Stimulated activated CD4-positive, alpha-beta T cell treated with anti-CD3 and anti-CD28 coated beads, Interleukin-1b, Interleukin-23, amount 100 ng/mL, for 48 hours (primary cell): ENCODE measurements at places on chromosomes 1 and 21.

GRCh38 chr1:246159279-246160227 is 347.5 kb downstream of the SMYD3 start:
- DNase-seq, result no peak

DNA sequence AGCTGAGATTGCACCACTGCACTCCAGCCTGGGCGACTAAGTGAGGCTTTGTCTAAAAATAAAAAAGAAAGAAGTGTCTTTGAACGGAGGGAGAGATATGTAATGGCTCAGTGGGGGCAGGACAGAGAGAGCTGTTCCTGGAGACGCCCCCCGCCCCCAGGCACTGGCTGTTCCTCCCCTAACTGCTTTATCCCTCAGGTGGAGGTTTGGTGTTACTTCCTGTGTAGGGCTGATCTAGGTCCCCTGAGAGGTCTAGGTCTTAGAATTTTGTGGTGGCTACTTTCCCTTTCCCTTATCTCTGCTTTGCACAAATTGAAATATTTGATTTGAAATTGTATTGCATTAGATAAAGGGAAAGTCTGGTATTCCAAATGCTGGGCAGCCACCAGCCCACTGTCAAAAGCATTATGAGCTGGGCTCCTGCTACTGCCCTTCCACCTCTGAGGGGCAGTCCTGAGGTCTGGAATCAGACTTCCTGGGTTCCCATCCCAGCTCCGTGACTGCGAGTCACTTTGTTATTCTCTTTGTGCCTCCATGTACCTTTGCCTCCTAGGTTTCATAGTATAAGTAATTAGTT is 134.8 kb upstream of the KIF26B start:
- DNase-seq, result no peak

DNA sequence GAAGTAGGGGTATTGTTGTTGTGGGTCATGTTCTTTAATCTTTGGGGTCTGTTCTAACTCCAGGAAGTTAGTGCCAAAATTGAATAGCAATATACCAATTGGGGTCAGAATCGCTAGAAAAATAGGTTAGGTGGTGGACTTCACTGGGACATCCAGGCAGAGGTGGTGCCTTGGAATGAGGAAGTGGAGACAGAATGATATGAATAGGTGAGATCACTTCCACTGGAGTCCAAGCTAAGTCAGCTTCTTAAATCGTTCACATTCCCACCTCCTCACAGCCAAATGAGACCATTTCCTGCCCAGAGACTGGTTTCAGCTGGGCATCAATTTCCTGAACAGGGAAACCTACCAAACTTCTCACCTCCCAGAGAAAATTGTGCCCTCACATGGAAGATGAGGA is 137.8 kb upstream of the RAB4A start:
- no peak for DNase-seq

GRCh38 chr1:168112673-168113305 is 23.9 kb downstream of the GPR161 start:
- peak; percentile 66 for DNase-seq

DNA sequence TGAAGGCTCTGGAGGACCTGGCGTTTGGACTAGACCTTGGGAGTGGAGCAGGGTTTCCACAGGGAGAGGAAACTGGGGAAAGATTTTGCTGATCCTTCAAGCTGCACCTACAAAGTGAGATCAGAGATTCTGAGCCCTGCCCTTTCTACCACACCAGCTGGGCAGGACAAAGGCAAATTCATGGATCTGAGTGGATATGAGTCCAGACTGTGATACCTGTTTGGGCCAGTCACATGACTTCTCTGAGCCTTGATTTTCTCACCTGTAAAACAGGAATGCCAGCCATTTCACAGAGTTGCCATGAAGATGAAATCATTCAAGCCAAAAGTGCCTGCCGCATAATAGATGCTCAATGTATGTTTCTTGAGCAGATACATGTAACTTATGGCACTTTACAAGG is 4.9 kb upstream of the RASSF5 start:
- no peak for DNase-seq

DNA sequence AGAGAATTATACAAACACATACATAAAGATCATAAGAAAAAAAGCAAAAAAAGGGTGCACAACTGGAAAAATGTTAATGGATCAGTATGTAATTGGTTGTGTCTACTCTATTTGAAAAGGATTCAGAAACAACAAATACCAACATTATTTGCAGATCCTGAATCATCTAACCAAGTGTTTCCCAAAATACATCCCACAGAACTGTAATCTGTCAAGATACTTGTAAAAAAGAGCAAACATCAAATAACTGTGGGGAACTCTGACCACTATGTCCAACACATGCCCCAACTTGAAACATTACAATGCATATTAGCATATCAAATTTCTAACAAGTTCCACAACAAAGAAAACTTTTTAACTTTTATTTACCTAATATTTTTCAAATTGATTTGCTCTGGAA is 22.6 kb downstream of the ANKRD13C start:
- DNase-seq, result no peak

- DNase-seq, result no peak
Observed at GRCh38 chr1:183636783-183637182, 1.2 kb upstream of the ARPC5 start.

GRCh38 chr1:1039145-1039910 is 19.4 kb downstream of the AGRN start:
- no peak for DNase-seq

GRCh38 chr1:195939844-195940243 is 668.4 kb downstream of the KCNT2 start:
- no peak for DNase-seq

DNA sequence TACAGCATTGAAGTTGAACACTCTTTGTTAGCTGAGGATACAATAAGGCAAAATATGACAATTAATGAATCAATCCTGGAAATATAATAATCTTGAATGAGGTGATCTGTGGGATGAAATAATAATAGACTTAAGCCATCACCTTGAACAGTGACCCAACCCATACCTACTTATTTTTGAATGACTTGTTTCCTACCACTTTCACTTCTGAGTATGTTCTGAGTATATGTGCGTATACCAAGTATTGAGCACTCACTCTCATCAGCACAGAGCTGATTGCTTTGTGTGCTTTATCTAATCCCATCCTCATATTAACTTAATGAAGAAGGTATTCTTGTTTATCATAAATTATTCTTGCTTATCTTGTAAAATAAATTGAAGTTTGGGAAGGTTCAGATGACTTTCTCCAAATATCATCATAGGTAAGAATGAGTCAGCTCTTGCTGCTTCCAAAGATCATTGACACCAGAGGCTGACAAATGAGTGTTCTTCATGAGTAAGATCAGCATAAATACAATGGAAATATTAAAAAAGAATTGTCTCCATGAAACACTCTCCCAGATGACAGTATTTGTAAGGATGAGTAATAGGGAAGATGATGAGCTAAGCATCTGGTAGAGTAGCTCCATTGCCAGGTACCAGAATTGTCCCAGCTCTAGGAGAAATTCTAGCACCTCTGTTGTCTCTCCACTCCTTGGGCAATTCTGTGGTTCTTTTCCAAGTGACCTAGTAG is 198.1 kb upstream of the KIAA0040 start:
- DNase-seq, result no peak

- no peak for DNase-seq
Observed at GRCh38 chr1:89739844-89740216, 81.0 kb upstream of the LRRC8D start.

- DNase-seq, result no peak
Observed at GRCh38 chr1:172423336-172423735, 2.9 kb downstream of the C1orf105 start.

GRCh38 chr1:151347523-151348246 is 633 bp upstream of the RFX5 start:
- DNase-seq, result no peak

DNA sequence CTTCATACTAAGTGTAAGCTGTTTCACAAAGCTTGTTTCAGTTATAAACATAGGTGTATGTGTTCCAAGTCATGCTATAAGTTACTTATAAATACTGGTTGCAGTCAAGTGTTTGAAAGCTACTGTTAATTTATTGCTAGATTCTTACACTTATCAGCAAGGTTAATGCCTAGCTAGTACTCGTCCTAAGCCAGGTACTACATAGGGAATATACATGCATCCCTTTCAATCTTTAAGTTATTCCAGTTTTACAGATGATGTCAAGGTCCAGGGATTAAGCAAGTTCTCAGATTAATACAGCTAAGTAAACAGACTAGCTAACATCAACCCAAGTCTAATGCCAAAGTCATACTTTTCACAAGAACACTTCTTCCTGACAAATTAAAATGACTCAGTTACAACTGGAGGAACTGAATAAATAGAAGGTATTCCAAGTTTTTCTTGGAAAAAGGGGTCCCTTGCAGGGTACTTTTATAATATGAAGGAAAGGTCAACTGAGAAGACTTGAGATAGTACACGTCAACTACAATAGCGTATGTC is 652.2 kb upstream of the USP24 start:
- no peak for DNase-seq

GRCh38 chr1:229430761-229431283 is 3.1 kb downstream of the ACTA1 start:
- peak; percentile 35 for DNase-seq

DNA sequence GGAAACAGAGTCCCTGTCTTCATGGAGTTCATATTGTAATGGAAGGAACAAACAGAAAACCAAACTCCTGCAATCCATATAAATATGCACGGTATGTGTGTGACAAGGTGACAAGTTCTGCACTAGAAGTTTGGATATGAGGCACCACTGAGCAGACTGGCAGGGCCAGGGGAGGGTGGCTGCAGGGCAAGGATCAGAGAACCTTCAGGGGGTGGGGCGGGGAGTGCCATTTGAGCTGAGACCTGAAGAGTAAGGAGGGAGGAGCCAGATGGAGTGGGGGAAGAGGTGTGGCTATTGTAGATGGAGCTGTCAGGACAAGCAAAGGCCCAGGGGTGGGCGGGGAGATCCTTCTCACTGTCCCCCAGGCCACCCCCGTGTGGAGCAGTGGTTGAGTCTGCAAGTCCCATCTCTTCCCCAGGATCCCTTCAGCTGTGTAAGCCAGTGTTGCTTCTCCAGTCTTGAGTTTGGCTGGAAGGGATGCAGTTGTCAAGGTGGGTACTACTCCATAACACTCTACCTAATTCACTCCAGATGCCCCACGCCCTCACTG is 76.4 kb downstream of the ATP5PO start:
- DNase-seq, result no peak
